Urothelium cell line (cell line): ENCODE measurements at places on chromosomes 7 and 10.
A peak's percentile ranks its signal among the peaks of the same experiment; 100 is the strongest.

DNA sequence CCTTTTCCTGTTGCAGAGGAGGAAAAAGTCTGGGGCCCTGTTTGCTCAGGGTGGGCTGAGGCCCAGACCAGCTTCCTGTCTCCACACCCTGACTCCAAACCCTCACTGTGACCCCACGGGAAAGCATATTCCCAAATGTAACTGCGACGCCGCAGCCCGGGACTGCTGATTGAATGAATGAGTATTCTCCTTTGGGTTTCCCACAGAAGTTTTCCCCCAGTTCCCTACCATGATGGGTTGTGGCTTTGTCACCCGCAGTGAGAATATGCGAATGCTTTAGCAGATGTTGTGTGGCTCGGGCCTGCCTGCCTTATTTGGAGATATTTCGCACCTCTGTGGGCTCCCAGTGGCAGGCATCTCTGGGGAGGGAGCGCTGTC is 50.6 kb downstream of the MGMT start:
- DNase-seq, result no peak

DNA sequence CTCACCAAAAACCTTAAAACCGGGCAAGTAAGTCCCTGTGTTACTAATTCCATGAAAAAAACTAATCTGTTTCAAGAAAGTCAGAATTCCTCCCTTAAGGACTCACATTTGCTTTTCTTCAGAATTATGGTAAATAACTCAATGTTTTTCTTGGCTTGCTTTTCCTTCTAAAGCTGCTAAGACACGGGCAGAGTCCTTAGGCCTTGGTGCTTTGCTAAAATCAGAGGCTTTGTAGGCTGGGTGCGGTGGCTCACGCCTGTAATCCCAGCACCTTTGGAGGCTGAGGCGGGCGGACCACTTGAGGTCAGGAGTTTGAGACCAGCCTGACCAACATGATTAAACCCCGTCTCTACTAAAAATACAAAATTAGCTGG is 32.0 kb downstream of the GNA12 start:
- DNase-seq, result no peak

GRCh38 chr7:13724977-13725566 is 264.4 kb downstream of the ETV1 start:
- no peak for DNase-seq

DNA sequence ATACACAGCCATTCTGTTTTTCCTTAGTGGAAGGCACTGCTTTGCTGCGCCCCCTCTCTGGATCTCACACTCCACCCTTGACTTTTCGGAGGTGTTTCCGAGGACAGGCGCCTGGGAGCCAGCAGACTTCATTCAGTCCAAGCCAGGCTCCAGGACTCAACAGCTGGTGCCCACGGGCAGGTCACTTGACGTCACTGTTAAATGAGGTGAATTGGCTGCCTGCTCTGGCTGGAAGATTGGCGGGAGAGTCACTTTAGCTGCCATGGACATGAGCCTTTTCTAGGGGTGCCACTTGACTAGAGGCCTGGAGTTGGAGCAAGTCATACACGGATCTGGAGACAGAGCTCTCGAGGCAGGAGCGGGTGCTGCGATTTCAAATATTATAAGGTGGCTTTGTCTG is 3.2 kb downstream of the HTRA1 start:
- DNase-seq, result no peak

DNA sequence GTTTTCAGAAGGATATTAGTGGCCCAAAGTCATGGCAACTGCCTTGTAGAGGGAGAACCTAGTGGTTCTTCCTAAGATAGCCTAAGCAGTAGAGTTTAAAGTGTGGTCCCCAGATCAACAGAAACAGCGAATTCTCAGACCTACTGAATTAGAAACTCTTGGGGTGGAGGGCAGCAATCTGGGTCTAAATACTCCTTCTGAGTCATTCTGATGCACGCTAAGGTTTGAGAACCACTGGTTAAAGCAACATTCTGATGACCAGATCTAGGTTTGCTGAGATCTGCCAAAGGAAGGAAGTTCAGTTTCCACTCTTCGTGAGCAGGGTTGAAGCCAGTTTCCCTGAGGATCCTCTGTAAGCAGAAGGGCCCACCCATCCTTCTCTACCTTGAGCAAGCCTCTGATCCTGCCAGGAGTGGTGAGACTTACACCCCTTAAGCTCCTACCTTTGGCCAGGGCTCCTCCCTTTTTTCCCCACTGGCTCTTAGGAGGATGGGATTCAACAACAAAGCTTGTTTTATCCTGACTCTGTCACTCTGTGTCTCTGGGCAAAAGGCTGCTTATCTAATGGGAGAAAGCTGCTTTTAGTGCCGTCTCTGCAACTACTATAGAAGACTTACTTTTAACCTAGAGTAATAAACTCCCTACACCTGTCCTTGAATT is 26.8 kb upstream of the TRUB1 start:
- no peak for DNase-seq

DNA sequence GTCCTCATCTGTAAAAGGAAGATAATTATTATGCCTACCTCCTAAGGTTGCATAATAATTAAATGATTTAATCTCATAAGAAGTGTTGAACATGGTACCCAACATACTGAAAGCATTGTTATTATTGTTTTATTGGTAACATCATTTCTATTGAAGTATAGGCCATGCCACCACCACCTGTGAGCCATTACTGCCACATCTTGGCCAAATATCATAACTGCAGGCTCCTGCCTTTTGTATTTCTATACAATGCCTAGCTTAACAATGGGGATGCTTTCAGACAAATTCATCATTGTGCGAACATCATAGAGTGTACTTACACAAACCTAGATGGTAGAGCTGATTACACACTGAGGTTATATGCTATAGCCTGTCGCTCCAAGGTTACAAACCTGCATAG is 61.1 kb upstream of the NPSR1 start:
- no peak for DNase-seq

DNA sequence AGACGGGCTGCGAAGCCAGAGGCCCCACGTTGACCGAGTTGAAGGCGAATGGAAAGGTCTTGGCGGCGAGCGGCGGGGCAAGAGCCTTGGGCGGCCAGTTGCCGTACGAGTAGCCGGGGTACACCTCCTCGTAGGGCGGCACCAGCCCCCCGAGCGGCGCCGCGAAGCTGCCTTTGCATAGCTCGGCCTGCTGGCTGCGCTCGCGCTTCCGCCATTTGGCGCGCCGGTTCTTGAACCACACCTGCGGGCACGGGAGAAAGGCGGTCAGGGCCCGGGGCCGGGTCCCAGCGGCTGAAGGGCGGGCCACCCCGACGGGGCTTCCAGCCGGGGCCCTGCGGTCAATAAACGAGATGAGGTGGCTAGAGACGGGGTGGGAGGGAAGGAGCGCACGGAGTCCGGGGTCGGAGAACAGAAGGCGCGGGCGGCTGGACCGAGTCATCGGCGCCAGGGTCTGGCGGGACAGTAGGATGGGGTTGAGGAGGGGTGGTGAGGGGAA is 4.8 kb downstream of the ELOVL3 start:
- no peak for DNase-seq

DNA sequence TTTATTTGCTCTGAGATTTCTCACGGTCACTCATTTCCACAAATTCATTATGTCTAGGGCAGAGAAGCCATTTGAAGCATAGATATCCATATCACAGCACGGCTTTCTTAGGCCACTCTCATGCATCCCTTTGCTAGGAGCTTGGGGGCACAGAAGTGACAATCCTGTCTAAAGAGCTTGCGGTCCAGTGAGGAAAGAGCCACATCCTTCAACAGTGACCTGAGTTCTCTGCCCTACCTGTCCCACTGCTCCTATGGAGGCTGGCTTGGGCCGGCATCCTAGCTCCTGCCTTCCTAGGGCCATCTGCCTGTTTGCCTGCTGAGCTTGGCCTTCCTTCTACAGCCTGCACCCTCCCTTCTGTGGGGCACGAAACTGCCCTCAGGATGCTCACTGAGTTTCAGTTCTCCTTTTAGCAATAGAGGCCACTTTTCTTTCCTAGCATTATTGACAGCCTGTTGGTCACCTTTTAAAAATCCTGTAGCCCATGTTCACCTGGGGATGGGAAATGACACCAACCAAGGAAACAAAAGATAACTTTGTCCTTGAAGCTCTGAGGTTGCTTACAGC is 212.1 kb upstream of the GRB10 start:
- no peak for DNase-seq

DNA sequence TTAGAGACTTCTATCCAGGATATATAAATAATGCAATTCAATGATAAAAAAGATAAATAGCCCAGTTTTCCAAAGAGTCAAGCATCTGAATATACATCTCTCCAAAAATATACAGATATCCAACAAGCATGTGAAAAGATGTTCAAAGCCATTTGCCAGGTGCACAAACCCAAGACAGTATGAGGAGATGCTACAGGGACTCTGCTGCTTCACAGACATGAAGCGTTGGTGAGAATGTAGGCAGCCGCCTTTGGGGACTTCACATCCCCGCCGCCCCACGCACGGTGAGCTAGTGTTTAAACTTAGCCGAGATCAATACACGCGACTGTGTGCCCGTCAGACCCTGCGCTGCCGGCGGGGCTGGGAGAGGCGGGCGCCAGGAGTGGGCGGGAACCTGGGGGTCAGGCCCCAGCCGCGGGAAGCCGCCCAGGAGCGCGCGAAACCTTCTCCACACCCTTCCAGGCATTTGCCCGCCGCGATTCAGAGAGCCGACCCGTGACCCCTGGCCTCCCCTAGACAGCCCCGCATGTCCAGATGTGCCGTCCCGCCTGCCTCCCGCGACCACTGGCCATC is 927 bp upstream of the ALOX5 start:
- DNase-seq, result no peak

GRCh38 chr10:131646551-131647525 is 254.0 kb upstream of the PPP2R2D start:
- DNase-seq, result no peak

GRCh38 chr10:9331583-9332008 is 1277.1 kb downstream of the GATA3 start:
- DNase-seq, result peak; percentile 32

GRCh38 chr10:103869336-103869735 is 14.0 kb upstream of the SH3PXD2A start:
- no peak for DNase-seq

- DNase-seq, result no peak
Observed at GRCh38 chr10:1205450-1206030, 149.4 kb downstream of the WDR37 start.

DNA sequence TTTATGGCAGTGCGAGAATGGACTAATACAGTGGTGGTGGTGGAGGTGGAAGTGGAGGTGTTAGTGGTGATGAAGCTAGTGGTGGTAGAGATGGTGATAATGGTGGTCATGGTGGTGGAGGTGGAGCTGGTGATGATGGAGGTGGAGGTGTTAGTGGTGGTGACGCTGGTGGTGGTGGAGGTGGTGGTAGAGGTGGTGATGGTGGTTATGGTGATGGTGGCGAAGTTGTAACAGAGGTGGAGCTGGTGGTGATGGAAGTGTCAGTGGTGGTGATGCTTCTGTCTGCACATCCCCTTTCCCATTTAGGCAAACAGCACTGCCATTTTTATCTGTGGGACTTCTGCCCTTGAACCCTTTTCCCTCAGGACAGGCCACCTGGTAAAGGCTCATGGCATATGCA is 7.4 kb upstream of the PTPRN2 start:
- DNase-seq, result no peak

- DNase-seq, result no peak
Observed at GRCh38 chr7:46428295-46428694, 507.2 kb upstream of the IGFBP3 start.

GRCh38 chr10:117005026-117005526 is at the start of gene SHTN1:
TSS of gene SHTN1 (minus strand) at chr10:117005187. CDS start at chr10:117005079, 108 bp downstream.
- DNase-seq, result peak; percentile 68

DNA sequence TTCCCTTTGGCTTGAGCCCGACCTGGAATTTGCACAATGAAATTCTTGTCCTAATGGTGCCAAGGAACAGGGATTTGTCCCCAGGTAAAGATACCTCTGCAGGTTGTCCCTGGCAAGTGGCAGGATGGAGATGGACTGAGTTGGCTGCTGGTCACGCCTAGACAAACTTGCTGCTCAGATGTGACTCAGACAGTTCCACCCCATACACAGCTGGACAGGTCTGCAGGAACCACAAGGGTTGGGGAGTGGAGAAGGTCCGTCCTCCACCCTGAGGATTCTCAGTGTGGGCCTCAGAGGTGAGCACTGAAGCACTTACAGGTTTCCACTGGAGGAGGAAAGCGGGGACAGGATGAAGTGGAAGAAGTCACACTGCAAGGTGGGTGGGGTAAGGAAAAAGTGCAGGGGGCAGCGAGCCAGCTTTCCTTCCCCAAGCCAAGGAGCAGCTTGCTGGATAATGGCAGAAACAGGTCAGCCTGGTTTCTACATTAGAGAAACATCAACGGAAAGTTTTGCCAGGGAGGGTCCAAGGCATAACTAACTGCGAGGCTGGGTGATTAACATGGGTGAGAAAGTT is 20.5 kb downstream of the ITPRIP start:
- DNase-seq, result no peak

- DNase-seq, result no peak
Observed at GRCh38 chr7:18016547-18017444, 10.8 kb downstream of the PRPS1L1 start.

- no peak for DNase-seq
Observed at GRCh38 chr7:21942955-21943354, 2.7 kb downstream of the CDCA7L start.

DNA sequence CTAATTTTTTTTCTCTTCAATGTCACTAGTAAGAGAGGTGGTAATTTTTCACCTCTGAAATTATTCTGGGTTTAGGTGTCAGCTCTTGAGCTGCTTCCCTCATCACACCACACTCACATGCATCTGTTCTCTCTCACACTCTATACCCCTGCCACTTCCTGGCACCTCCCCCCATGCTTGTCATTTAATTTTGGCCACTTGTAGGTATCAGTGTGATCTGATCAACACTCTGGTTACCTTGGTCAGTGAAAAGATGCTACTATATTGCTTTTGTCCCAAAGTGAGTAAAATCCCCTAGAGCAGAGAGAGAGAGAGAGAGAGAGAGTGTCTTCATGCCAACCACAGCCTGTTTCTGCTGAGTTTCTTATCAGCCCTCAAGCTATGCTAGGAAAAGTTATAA is 42.5 kb downstream of the STK17A start:
- no peak for DNase-seq

GRCh38 chr7:70134029-70134770 is 535.9 kb downstream of the AUTS2 start:
- no peak for DNase-seq

- peak; percentile 81 for DNase-seq
Observed at GRCh38 chr10:32982911-32983909, 25.2 kb upstream of the ITGB1 start.
